Testis (tissue), 5 donors: ENCODE measurements at places on chromosomes 2 and 18.

DNA sequence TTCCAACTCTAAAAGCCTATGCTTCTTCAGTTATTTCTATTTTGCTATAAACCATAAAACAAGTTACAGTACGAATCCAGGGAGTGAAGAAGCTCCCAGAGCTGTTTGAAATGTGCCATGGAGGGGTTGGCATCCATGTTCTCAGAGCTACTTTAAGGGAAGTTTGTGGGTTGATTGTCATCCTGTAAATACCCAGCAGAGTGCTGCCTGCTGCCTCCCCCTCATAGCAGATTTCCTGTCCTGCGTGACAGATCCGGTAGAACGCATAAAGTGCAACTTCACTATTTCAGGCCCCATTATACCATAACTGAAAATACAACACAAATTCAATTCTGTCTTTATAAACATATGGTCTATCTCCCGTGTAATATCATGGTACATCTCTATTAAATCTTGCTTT lies 114.4 kb downstream of the CTNNA2 start:
- no peak for DNase-seq

DNA sequence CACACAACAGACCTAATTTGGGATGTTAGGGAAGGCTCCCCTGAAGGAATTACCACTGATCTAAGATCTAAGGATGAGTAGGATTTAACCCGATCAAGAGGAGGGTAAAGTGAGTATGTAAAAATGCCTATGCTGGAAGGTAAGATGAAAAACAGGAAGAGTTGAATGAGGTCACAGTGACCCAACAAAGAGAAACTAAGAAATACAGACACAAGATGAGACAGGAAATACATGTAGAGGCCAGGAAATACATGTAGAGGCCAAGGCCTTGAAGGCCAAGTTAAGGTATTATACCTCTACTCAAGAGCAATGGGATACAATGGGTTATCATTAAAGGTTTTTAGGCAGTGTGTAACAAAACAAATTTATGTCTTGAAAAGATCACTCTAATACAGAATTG lies 131.6 kb upstream of the TANK start:
- DNase-seq: no peak

DNA sequence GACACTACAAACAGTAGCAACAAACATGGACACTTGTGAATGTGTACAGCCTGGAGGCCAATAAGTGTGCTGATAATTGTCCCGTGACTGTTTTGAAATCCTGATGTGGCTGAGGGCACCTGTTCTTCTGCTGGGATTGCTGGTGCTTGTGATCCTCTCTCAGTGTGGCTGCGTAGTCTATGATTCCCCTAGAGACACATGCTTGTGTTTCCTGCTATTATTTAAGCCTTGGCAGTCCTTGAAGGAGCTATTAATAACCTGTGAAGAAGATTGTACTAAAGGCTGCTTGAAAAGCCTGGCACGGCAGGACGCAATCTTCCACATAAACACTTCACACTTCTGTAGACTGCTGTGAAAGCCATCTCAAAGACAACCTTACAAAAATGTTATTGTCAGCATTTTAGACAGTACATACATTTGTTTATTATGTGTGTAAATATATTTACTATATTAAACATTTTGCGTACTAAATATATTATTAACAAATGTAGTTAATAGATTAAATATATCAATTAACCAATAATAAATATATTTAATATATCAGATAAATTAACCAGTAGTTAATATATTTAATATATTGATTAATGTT lies 71.4 kb downstream of the GALR1 start:
- no peak for DNase-seq

DNA sequence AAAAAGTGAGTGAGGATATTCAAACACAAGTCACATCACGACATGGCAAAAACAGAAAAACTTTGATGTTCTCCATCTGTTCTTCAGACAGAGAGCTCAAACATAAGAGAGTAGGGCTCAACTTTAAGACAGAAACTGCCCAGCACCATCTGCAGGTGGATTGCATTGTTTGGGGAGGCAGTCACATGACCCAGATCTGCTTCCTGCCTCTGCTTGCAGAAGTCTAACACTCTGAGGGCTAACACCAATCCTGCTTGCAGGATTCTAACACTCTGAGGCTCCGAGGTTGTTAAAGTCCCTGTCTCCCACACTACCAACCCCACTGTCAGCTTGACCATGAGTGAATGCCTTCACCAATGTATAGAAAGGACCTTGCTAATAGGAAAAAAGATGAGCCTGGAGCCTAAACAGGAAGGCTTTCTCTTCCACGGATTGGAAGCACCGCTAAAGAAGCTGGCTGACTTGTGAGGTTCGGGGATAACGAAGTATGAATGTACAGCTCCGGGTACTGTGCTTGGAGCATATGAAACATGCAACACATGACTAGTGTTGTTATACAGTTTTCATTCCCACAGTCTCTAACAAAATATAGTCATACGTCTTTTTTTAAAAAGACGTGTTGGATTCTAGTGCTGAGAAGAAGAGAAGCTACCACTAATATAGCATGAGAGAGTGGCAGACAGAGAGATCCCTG lies 176.6 kb upstream of the CREB1 start:
- DNase-seq: no peak
